ENCODE measurements at places on chromosomes 1 and 21. TPM values are rescaled to one million over a fixed set of nuclear protein-coding genes. Genes with fewer than 3 reads are reported as not detected.

Gene NEK2
- 24.4 TPM for total RNA-seq

Gene VWA5B1
- total RNA-seq = not detected

Gene VCAM1
- total RNA-seq = 0.37 TPM

Gene ESPN
- total RNA-seq = not detected

Gene GJB5
- total RNA-seq = not detected

Gene AUNIP
- 2.6 TPM for total RNA-seq

Measured in subcutaneous preadipocyte (primary cell).